ENCODE measurements at places on chromosomes 3 and 15. TPM values are rescaled to one million over a fixed set of nuclear protein-coding genes. Genes with fewer than 3 reads are reported as not detected.

DNA sequence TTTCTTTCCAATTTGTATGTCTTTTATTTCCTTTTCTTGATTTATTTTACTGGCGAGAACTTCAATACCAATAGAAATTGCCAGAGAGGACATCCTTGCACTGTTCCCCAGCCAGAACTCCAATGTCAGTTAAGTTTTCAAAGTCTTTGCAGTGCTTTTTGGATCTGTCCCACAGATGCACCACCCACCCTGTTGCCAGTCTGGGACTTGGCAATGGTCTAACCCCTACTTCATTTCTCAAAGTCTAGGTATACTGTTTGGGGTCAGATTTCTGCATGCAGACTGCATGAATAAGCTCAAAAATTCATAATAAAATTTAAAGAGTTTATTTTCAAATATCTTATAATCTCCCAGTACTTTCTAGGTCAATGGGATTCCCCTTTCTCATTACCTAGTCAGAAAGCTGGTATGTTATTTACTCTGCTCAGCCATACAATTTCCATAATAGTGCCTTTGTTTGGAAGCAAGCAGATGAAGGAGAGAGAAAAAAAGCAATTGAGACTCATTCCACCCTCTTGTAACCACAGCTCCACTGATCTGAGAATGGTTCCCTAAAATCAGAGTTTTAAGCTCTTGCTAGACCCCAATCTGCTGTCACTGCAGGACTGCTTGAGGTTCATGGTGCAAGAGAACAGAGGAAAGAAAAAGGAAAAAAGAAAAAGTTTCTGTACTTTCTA, 125.9 kb upstream of the PLXND1 start:
- DNase-seq, result no peak

Gene FBXO40
- total RNA-seq, result not detected

Gene FMN1
- 1.2 TPM for total RNA-seq

DNA sequence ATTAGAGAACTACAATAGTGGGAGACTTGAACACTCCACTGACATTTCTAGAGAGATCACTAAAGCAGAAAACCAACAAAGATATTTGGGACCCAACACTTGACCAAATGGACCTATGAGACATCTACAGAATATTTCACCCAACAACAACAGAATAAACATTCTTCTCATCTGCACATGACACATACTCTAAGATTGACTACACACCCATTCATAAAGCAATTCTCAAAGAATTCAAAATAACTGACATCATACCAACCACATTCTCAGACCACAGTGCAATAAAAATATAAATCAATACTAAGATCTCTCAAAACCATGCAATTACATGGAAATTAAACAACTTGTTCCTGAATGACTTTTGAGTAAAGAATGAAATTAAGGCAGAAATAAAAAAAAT, 473.7 kb downstream of the LPP start:
- no peak for DNase-seq

DNA sequence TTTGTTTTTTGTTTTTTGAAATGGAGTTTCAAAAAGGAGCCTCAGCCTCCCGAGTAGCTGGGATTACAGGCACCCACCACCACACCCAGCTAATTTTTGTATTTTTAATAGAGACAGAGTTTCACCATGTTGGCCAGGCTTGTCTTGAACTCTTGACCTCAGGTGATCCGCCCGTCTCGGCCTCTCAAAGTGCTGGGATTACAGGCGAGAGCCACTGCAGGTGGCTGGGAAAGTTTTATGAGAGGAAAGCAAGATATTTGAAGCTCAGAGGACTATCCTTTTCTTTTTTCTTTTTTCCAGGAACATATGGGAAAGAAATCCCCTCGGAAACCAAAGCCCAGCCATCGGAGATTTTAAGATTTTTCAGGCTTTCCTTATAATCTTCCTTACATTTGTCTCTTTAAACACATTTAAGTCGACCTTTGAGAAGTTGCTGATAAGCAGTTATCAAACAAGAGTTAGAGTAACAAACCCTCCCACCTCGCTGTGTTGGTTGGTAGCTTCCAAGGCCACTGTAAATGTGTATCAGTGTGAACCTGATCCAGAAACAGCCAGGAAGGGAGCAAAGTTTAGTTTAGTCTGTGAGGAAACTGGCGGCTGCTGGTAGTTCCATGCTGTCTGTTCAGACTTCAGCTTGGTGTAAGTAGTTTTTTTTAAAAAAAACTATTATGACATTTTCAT, 34.5 kb upstream of the MAP3K13 start:
- DNase-seq, result no peak

GRCh38 chr3:178147001-178147400, 389.2 kb upstream of the KCNMB2 start:
- DNase-seq, result no peak

DNA sequence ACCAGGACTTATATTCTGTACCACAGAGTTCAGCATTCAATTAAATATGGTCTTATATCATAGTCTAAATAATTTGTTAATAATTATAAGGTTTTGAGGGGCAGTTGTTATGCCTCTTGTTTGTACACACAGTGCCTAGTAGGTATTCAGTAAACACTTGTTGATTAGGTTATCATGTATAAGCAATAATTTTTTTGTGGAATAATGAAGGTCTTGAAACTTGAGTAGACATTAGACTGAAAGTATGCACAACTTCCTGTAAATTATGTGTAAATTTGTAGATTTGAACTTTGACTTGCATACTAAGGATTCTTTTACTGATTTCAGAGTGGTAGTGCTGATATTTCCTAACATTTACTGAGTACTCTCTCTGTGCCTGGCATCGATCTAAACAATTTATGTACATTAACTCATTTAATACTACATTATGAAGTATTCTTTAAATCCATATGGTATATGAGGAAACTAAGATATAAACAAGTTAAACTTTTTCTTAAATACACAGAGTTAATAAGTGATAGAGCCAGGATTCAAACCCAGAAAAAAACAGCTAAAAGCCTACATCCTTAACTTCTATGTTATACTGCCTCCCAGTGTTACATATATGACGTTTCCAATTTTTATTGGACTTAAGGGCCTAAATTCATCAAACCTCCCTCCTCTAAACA, 65.1 kb downstream of the GLCE start:
- no peak for DNase-seq

Gene ILDR1
- 2.0 TPM for total RNA-seq

Gene ACKR2
- 1.1 TPM for total RNA-seq

Gene PCSK6
- 5.7 TPM for total RNA-seq

GRCh38 chr3:30082652-30083051, 523.7 kb upstream of the TGFBR2 start:
- DNase-seq, result peak; percentile 63

Gene ASB7
- total RNA-seq, result 13.4 TPM

Gene PLSCR2
- 2.7 TPM for total RNA-seq

- no peak for DNase-seq
These were observed 131.4 kb downstream of the TMCO5A start for GRCh38 chr15:38065721-38066345.

- peak; percentile 36 for DNase-seq
These were observed 116.7 kb downstream of the ARRDC4 start for GRCh38 chr15:98077186-98077585.

Gene KCNAB1
- 0.81 TPM for total RNA-seq

GRCh38 chr15:39312984-39313383, 267.9 kb upstream of the THBS1 start:
- no peak for DNase-seq

Gene C3orf80
- 0.24 TPM for total RNA-seq

Gene CERS3
- total RNA-seq, result not detected

DNA sequence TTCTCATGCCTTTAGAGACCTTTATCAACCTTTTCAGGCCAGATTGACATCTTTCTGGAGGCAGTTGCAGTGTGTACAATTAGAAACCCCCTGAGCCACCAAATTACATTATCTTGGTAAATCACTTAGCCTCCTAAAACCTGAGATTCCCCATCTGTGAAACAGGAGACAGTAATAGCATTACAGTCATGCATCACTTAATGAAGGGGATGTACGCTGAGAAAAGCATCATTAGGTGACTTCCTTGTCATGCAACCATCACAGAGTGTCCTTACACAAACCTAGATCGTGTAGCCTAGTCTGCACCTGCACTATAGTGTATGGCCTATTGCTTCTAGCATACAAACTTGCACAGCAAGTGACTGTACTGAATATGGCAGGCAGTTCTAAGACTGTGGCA, 400.8 kb upstream of the CNTN3 start:
- DNase-seq, result no peak

Data from endodermal cell (in vitro differentiated cells).